Left kidney (tissue), 8 donors: ENCODE measurements at places on chromosomes 7 and 10.

GRCh38 chr10:70834441-70835151 is 18.8 kb downstream of the SGPL1 start:
- DNase-seq = no peak

DNA sequence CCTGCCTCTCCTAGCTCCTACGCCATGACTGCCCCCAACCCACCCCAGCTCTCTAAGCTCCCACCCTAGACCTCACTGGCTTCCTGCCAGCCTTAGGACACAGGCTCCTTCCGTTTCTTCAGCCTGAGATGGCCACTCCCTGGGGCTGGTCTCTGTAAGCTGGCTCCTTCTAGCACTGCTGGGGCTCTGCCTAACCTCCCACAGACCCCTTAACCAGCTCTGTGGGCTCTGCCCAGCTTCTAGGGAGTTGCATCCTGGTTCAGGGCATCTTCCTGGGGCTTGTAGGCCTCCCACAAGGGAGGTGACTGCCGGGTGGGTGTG is 478.6 kb upstream of the KLF6 start:
- no peak for DNase-seq

DNA sequence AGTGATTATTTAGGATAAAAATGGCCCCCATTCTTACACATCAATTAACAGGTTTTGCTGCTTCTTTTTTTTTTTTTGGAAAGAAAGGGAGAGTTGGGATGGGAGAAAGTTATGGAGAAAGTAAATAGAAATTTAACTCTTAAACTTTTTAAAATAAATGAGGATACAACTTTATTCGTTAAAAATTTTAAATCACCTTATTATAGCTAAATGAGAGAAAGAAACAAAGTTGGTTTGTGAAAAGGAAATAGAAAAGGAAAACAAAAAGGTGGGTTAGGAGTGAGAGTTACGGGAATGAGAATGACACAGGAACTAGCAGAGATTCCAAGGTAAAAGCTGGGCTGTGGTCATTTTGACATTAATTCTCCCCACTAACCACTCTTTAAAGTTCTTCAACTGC is 34.9 kb downstream of the LMOD2 start:
- no peak for DNase-seq

GRCh38 chr10:34801097-34801733 is 13.9 kb downstream of the PARD3 start:
- DNase-seq = no peak

GRCh38 chr7:71021131-71021530 is 110.8 kb upstream of the GALNT17 start:
- DNase-seq = no peak

DNA sequence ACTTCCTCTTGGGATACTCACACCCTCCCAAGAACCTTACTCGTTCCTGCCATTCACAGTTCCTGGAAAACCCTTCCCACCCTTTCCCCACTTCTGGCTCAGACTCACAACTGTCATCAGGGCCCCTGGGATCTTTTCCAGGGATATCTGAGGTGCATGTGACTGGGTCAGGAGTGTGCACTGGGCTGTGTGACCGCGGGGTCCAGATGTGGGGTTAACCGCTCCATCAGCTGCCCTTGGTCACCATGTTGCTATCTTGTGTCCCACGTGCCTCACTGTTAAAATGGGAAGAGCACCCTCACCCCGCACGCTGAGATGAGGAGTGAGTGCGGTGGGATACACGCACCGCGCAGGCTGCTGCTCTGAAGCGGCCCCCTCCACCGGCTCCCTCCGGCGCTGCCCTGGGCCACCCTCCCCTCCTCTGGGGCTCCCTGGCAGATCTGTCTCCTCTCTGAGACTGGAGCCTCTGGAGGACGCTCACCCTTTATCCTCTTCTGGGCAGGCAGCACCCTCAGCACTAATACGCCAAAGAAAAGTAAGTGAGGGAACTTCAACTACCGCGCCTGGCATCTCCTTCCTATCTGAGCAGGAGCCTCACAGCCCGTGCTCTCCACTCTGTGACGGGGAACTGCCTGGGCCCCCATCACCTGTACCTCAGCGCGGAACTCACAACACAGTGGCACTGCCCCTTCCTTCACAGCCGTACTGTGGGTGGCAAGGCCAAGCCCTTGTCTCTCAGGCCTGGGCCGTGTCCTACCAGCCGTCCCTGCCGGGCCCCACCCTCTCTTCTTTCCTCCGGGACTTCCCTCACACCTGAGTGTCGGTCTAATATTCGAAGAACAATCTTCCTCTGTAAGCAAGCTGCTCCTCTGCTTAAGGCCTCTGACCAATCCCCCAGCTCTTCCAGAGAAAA is 15.6 kb downstream of the COBL start:
- DNase-seq = no peak

- no peak for DNase-seq
Observed at GRCh38 chr10:35270100-35270499, 66.2 kb upstream of the CCNY start.

GRCh38 chr7:1850111-1850975 is 180.3 kb downstream of the ELFN1 start:
- DNase-seq = no peak

- no peak for DNase-seq
Observed at GRCh38 chr7:1825897-1826741, 156.0 kb downstream of the ELFN1 start.

GRCh38 chr7:91940171-91940570 is 491 bp upstream of the AKAP9 start:
- peak; percentile 53 for DNase-seq

DNA sequence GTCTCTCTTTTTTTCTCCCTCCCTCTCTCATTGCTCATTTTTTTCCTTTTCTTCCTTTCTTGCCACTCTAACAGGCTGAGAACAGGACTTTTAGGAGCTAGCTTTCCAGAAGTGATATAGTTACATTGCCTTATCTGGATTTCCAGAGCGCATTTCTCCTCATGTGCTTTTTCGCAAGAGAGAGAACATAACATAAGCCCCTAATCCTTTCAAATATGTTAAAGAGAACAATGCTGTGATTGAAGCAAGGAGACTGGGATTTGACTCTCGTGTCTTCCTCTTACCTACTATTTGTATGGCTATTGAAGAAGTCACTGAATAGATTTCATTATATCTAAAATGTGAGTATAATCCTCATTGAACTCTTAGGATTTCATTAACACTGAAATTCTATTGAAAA is 101.2 kb upstream of the PRPS1L1 start:
- no peak for DNase-seq

DNA sequence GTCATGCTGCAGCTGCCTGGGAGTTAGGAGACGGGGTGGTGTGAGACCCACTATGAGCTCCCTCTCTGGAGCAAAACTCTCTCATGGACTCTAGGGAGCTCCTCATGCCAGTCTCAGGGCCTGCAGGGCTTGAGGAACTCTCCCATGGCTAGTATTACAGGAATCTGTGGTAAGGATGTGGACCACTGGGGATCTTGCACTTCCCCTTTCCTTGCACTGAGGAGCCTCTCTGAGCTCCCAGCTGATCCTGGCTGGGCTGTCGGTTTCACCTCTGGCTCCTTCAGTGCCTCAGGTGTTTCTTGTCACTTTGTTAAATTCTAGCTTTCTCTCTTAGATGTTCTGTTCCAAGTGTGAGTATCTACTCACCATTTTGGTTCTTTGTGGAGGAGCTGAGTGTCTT is 71.6 kb upstream of the IMMP2L start:
- DNase-seq = no peak

GRCh38 chr10:97596101-97597082 is 6.9 kb downstream of the C10orf62 start:
- no peak for DNase-seq

DNA sequence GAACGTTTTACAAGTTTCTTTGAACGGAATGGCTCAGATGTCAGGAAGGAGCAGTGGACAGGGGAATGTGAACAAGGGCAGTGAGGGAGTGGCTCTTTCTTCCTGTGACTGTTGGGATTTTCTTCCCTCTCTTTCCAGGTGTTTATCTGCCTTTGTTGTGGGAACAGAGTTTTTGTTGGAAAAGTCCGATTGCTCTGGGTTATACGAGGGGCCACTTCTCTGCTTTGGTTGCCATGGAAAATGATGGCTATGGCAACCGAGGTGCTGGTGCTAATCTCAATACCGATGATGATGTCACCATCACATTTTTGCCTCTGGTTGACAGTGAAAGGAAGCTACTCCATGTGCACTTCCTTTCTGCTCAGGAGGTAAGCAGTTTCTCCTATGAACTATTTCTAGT is 41.4 kb downstream of the ZRANB1 start:
- no peak for DNase-seq

- no peak for DNase-seq
Observed at GRCh38 chr7:17448479-17449423, 150.3 kb downstream of the AHR start.

- no peak for DNase-seq
Observed at GRCh38 chr10:72044417-72045041, 43.8 kb downstream of the SPOCK2 start.

DNA sequence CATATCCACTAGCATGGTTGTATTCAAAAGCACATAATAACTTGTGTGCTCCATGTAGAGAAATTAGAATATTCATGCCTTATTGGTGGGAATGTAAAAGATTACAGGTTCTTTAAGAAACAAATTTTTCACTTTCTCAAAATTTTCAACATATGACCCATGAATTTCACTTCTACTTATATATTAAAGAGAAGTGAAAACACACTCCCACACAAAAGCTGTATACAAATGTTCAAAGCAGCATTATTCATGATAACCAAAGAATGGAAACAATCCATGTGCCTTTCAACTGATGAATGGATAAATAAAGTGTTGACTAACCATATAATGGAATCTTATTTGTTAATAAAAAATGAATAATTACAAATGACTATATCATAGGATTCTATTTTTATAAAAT is 694.5 kb upstream of the PCDH15 start:
- no peak for DNase-seq

GRCh38 chr10:96690755-96691730 is 29.3 kb downstream of the PIK3AP1 start:
- no peak for DNase-seq

DNA sequence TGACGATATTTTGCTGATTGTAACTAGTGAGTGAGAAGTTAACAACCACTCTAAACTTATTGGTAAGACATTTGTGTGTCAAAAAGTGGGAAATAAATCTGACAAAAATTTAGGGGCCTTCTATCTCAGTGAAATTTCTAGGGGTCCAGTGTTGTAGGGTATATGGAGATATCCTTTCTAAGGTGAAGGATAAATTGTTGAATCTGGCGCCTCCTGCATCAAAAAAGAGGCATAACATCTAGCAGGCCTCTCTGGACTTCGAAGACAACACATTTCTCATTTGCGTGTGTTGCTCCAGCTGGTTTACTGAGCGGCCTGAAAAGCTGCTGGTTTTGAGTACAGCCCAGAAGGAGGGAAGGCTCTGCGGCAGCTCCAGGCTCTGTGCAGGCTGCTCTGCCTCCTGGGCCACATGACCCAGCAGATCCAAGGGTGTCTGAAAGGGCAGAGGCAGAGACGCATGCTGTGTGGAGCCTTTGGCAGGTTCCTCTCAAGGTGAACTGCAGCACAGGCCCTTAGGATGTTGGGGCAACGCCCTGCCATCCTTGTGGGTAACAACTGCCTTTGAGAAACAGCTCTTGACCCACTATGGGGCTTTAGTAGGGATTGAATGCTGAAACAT is 72.4 kb downstream of the LMBR1 start:
- no peak for DNase-seq

- no peak for DNase-seq
Observed at GRCh38 chr10:71338728-71339495, 19.9 kb downstream of the SLC29A3 start.

DNA sequence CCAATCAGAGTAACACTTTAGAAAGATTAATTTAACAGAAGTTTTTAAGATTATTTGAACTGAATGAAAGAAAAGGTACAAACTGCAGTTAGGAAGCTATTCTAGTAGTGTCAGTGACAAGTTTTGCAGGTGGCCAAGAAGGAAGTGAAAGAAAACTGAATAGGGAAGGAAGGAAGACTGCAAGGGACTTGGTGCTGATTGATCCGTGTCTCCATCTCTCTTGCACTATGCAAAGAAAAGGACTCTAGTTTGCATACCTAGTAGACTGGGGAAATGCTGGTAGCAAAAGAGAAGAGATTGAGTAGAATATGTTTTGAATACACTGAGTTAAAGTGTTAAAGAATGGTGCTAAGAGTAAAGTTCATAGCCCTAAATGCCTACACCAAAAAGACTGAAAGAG is 33.0 kb downstream of the OR6V1 start:
- no peak for DNase-seq

DNA sequence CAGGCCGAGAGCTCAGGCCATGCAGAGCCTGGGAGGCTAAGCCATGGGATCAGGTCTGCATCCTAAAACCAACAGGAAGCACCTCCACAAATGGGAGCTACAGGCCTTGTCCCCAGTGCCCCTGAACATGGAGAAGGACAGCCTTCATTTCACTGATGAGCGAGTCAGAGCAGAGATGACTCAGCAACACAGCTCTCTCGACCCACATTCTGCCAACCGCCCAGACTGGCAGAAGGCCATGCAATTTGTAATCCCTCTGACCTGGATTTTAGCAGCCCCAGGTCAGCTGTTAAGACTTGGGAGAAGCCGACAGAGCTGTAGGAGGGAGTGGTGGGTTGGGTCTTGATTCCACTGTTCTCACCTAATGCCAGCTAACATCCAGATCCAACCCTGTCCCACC is 25.5 kb downstream of the VOPP1 start:
- DNase-seq = no peak

GRCh38 chr10:17783751-17784150 is 25.4 kb upstream of the MRC1 start:
- DNase-seq = no peak

DNA sequence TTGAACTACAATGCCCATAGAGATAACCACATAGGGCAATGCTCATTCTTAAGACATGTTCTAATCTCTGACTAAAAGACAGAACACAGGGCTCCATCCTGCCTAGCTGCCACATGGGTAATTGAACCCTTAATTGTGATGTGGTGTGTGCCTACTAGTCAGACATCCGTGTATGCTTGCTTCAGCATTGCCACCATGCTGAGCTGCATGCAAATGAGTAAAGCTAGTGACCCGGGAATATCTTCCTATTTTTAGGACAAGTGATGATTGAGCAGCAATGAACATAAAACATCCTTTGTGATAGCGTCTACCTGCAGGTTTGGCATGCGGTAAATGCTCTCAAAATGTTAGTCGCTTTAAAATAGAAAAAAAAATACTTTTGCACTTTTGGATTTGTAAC is 115.8 kb downstream of the MAGI2 start:
- DNase-seq = no peak

- no peak for DNase-seq
Observed at GRCh38 chr10:78445308-78445707, 411.6 kb downstream of the RPS24 start.

GRCh38 chr7:114214466-114214865 is 200.1 kb upstream of the FOXP2 start:
- no peak for DNase-seq

- no peak for DNase-seq
Observed at GRCh38 chr7:7959979-7960670, 8.5 kb upstream of the GLCCI1 start.
